Right kidney (tissue), 9 donors: ENCODE measurements at places on chromosomes 2 and 18.

- DNase-seq, result no peak
These were observed 21.2 kb downstream of the NPPC start for GRCh38 chr2:231905026-231905425.

- DNase-seq, result no peak
These were observed 19.9 kb downstream of the HS1BP3 start for GRCh38 chr2:20630967-20631366.

- no peak for DNase-seq
These were observed 921.4 kb downstream of the TRIB2 start for GRCh38 chr2:13638181-13638580.

GRCh38 chr2:134623046-134623445, 95.8 kb downstream of the TMEM163 start:
- DNase-seq, result no peak

DNA sequence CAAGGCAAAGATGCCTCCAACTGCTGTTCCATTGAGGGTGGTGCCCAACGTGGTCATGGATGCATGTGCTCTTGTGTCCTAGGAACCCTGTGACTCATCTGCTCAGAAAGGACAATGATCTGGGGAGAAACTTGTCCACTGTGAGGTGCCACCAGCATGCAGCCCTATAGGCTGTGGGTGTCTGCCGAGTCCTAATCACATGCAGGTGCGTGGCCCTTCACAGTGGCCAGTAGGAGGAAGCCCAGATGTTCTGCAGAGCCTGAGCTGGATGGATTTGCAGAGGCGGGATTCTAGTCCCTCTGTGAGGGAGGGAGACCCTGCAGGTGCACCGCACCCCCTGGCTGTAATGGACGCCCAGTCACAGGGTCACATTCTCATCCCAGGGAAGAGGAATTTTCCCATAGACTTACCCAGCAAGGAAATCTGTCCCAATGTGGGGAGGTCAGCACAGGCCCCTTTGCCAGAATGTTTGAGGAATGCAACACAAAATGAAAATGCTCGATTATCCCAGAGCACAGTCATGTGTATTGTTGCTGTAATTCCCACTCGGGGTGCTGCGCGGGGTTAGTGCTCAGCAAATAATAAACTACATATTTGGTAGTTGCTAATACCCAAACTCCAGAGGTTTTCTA, 13.9 kb downstream of the GDF7 start:
- no peak for DNase-seq

DNA sequence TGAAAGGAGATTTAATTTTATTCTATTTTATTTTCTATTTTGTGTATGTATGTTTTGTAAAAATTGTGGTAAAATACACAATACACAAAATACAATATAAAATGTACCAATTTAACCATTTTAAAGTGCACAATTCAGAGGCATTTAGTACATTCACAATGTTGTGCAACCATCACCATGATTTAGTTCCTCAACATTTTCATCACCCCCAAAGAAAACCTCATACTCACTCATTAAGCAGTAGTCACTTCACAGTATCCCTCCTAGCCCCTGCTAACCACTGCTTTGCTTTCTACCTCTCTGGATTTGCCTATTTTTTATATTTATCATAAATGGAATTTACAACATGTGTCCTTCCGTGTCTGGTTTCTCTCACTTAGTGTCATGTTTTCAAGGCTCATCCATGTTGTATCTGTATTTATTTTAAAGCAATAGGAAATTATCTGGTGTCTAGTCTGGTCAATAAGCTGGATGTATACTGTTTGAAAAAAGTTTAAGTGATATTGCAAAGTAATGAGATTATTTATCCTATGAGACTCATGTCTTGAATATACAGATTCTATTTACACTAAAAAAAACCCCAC, 77.9 kb upstream of the GLS start:
- no peak for DNase-seq
